SHP77 (cell line): ENCODE measurements at places on chromosomes 16 and 17.

DNA sequence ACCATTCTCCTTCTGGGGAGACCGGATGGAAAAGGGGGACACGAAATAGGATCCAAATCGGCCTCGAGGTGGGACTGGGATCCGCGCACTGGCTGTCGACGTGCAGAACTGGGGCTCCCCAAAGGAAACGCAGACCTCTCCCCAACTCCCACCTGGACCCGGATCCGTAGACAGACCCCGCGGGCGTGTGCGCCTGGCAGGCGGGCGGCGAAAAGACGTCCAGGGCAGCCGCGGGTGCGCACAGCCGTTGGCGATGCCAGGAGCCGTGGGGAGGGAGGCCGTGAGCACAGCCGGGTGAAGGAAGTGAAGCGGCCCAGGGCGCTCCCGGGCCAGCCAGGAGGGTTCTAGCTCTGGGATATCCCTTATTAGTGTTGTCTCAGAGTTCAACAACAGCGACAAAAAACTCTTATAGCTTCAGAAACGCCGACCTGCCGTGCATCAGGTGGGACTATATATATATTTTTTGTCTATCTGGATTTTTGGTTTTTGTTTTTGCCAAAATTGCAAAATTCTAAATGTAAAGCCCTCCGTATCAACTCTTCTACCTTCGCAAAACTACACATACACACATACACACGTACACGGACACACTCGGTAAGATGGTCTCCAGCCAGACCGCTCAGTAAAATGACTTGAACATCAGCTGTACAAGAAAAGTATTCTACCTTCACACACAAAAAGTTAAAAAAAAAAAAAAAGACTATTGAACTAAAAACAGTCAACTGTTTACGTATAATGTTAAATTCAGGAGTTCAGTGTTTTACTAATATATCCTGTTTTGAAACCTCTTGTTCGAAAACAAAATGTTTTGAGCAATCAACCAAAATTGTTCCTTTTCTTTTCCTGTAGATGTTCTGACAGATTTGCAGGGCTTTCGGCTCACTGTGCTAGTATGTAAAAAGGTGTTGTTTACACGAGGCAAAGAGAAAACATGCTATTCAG, 5.2 kb upstream of the AATF start:
- DNase-seq = no peak

- no peak for DNase-seq
Observed at GRCh38 chr16:31367853-31368252, 12.9 kb downstream of the ITGAX start.

DNA sequence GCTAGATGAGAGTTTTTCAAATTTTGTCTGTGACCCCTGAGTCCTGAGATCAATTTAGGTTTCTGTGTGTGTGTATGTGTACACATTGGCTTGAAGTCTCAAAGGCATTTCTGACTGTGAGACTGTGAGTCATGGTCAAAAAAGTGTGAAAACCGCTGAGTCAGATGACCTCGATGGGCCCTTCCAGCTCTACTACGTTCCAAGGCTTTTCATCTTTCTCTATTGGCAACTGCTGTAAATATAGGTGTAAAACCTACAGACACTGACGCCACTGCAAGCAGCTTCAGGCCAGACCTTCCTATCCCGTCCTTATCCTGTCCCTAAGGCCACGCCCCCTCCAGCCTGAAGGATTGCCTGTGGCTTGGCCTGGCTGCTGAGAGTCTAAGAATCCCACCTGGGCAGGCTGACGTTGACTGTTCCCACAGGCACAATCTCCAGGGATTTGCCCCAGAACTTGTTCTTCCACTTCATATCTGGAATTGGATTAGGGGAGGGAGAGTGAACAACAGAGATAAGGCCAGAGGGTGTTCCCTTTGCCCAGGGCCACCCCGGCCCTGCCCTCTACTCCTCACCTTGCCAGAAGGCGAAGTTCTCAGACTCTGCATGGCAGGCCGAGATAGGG, 11.3 kb downstream of the OSBPL7 start:
- DNase-seq = no peak

DNA sequence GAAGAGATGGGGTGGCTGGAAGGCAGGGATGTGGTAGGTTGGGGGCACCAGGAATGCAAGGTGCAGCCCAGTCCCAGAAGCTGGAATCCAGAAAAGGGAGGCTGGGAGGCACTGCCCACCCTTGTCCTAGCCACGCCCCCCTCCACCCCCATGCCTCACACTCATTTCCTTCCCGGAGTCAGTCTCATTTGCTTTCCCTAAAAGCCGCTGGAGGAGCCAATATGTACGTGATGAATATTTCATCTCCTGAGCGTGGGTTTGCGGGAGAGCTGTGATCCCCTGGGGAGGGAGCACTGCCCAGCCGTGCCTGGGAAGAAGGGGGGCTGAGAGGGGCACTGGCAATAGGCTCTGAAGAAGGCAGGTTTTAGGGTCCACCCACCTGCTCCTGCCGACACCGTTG, 124.5 kb upstream of the LHX1 start:
- no peak for DNase-seq

DNA sequence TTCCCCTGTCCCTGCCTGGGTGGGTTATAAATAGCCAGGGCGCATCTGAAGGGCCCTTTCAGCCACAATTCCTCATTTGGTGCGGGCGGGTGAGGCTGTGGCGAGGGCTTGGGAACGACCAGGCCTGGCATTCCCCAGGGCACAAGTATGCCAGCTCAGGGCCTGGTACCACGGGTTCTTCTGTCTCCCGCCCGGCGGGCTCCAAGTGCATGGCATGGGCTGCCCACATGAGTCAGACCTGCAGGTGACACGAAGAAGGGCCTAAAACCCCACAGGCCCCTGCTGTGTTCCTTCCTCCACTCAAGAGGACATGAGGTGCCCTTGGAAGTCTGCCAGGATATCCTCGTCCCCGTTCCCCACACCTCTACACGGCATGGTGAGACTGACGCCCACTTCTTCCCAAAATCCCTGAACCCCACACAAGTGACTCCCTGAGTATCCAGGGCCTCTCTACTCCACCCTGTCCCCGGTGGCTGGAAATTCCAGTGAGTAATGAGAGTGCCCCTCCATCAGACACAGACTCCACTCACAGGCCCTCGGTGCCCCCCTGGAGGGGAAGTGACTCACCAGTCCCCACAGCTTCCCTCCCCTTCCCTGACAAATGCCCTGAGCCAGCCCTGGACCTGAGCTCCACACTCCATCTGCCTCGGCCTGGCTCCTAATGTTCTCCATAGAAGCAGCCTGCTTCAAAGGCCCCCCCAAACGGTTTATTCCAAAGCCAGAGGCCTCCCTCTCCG, 68.8 kb downstream of the ABR start:
- peak; percentile 90 for DNase-seq

DNA sequence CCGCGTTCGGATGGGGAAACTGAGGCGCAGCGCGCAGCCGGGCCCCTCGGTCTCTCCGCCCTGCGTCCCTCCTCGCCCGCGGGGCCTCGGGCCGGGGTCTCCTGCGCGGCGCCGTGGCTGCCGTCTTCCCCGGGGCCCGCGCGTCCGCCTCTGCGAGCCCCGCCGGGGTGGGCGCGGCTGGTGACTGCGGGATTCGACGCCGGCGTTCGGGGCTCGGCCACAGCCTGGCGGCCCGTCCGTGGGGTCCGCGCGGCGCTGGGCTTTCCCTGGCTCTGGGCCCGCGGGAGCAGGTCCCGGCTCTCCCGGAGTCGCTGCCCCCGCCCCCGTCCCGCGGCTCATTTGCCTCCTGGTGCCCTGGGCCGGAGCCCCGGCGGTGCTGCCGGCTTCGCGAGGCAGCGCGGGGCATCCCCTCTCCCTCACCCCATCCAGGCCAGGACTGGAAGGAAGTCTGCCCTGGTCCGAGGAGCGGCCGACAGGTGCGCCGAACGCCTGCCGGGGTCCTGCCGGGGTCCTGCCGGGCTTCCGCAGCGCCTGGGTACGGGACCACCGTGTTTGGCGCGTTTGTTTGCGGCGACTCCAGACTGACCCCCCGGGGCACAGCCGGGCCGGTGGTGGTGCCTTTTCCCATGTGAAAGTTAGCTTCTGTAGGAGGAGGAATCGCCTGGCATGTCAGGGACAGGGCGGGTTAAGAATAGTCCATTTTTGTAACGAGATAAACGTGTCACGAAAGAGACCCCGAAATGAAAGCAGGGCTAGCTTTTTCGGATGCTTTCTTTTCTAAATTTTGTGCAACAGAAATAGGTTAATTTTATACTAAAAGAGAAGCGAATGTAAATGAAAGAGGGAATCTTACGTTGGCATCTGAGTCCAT, 671 bp downstream of the CHMP6 start:
- no peak for DNase-seq

- DNase-seq = no peak
Observed at GRCh38 chr16:50310308-50311133, 44.2 kb downstream of the ADCY7 start.

GRCh38 chr16:28602529-28602928, 5.7 kb upstream of the SULT1A2 start:
- DNase-seq = no peak

DNA sequence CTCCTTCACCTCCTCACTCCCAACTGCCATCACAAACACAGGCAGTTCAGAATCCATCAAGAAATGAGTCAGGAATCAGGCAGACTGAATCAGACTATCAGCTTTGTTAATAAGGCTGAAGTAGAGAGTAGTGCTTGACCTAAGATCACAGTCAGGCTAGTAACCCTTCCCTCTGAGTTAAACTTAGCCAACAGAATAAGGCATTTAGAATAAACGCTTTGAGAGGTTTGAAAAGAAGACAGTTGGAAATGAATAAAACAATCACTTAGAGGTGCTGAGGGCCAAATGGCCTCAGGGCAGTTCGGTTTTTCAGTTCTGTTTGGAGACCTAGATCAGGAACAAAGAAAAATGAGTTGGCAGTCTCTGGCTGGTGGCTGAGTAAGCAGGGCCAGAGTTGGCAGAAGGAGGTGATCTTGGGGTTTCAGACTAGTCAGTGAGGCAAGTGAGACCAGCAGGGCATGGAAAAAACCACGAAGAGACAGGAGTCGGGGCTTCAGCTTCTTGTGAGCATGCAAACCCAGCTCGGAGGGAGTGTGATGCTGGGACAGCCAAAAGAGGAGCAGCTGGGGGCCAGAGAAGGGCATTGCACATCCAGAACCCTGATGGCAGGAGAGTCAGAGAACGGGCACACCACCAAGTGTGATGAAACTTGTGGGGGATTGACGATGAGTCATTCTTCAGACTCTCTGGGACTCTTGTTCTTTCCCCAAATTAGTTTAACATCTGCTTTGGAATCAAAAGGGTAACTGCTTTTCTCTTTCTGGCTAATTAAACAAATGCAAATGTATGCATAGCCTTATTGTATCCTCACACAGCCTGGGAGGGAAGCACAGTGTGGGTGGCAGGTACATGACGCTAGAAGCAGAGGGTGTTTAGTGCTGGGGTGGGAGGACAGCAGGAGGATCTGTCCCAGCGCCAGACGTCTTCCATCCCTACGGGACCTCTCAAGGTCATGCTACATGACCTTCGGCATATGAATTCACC, 54.8 kb downstream of the SPECC1 start:
- DNase-seq = no peak
